ENCODE measurements at places on chromosomes 4 and X.

DNA sequence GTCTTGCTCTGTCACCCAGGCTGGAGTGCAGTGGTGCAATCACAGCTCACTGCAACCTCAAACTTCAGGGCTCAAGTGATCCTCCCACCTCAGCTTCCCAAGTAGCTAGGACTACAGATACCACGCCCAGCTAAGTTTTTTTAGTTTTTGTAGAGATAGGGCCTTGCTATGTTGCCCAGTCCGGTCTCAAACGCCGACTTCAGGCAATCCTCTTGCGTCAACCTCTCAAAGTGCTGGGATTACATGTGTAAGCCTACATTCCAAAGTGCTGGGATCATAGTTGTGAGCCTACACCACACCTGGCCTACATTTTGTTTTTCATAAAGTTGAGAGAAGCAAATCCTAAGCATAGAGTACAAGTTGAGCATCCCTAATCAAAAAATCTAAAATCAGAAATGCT, 42.2 kb downstream of the SMARCA5 start:
- peak; percentile 96 for DNase-seq

- DNase-seq = no peak
These were observed 294.6 kb upstream of the STS start for GRCh38 chrX:6852869-6853268.

DNA sequence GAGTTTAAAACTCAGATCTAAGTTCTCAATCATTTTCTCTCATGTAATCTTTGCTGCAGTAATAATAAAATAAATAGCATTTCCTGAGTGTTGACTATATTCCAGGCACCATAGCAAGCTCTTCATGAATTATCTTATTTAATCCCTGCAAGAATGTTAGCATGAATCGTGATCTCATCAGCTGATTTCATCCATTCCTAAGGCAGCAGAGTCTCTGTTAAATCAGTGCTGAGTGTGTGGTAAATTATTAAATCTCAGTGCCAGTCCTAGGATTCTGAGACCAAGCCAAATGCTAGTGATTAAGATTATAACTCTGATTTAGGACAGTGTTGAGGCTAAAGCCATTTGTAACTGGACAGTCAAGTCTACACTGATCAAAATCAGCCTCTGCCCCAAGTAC, 240.3 kb upstream of the TAPT1 start:
- DNase-seq = no peak

DNA sequence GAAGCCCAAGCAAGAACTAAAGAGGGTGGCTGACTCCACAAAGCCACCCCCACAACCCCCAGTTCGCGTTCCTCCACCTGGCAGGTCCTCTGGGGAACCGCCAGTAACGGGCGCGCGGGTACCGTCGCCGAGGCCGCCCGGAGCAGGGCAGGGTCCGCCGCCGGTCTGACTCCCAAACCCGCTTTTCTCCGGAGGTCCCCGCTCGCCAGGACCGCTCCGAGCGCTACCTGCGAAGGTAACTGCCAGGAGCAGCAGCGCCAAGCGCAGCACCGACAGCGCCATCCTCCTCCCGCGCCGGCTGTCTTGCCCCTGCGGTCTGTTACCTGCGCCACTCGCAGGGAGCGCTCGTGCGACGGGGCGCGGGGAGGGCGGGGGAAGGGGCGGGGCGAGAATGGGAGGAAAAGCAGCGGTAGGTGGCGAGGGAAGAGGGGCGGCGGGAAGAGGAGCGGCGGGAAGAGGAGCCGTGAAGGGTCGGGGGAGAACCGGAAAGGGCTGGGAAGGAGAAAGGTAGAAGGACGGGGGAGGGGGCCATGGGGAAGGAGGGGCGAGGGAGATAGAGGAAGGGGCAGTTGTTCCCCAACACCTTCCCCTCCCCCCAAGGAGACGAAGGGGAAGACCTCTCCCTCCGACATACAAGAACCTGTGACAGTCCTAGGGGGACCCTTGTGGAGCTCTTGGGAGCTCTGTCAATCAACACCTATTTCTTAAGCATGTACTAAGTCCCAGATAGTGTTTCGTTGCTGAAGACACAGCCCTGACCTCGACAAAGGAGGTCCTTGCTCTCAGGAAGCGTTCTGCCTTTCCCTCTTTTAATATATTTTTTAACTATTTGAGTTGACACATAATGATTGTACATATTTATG, at the start of gene SPINK2:
Gene SPINK2 (minus strand): TSS at position 321 of the 863 bp plus-strand sequence. CDS start 39 bp downstream, at position 282.
- peak; percentile 6 for DNase-seq

DNA sequence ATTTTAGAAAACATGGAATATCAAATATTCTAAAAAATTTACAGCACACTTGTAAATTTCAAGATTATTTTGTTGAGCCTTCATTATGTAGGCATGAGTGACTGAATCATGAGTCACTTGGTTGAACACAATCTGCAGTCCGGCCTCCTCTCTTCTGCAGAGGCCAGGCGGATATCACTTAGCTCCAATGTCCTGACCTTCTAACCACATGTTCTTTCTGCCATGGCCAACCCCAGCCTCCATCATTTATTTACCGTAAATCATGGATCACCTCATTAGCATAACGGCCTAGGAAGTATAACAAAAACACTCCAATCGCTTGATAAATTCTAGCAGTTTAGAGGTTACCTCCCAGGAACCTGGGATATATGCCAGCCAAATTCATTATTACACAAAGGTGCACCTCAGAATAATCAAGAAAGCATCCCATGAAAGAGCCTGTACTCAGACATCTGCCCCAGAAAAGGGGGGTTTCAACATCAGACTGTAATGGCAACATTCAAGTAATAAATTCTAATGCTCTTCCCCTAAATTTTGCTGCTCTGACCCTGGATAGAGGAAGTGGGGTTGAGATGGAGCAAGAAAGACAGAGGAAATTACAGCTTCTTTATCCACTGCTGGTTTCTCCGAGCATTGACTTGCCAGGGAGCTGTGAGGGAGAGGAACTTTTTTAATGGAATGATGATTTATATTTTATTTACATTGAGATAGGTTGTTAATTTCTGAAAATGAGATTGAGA, 2153.6 kb upstream of the AGA start:
- no peak for DNase-seq

GRCh38 chr4:139511320-139511719, 44.7 kb downstream of the SETD7 start:
- no peak for DNase-seq

GRCh38 chr4:88618782-88619485, 26.7 kb downstream of the HERC3 start:
- DNase-seq = no peak

DNA sequence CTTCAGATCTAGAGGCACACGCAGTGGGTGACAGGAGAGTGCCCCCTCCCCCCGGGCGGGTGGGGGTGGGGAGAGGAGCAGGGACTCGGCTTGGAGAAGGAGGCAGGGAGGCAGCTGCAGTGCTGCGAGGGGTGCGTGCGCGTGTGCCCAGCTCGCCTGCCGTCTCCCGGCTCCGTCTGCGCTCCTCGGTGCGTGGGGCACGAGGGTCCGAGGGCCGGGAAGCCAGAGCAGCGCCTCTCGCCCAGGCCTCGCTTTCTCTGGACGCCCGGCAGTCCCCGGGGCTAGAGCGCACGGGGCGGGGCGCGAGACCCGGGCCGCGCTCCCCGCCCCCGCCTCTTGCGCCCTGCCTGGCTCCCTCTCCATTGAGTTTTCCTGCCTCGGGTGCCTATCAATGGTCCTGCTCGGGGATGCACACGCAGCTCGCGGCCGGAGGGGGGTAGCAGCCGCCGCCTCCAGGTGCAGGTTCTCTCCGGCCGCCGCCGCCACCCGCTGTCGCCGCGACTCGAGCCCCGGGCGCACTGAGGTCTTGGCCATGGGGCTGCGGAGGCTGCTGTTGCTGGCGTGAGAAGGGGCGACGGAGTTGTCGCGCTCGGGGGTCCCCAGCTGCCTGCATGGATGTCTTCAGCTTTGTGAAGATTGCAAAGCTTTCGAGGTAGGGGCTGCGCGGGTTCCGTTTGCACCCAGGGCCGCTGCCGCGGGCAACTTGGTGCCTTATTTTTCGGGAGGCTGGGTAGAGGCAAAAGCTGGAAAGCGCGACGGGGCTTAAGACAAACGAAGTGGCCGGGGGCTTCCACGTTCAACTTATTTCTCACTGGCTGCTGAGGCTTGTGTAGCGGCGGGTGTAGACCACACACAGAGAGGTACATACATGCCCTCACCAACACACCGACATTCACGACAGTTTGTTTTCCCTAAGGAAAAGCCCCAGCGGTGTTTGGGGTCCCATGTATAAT, at the start of gene FRMPD4:
Gene FRMPD4 (plus strand): TSS at position 113 of the 953 bp plus-strand sequence. CDS start 499 bp downstream, at position 612.
- no peak for DNase-seq

DNA sequence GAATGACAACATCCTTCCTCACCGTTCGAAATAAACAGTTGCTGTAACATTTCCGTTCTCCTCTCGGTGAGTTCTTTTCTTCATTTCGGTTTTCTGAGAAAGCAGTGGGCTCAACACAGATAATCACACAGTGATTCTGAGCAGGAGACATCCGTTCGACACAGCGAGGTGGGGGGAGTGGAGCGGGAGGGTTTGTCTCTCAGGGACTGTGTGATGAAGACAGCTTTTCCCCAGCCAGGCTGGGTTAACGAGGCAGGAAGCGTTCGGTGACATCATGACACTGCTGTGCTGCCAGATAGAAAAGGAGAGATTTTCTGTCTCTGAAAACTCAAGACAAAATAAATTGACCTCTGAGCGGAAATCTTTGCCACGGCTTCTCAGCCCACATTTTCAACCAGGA, 119.3 kb downstream of the CRLF2 start:
- no peak for DNase-seq

- no peak for DNase-seq
These were observed 373.1 kb upstream of the HS3ST1 start for GRCh38 chr4:11801466-11802446.

DNA sequence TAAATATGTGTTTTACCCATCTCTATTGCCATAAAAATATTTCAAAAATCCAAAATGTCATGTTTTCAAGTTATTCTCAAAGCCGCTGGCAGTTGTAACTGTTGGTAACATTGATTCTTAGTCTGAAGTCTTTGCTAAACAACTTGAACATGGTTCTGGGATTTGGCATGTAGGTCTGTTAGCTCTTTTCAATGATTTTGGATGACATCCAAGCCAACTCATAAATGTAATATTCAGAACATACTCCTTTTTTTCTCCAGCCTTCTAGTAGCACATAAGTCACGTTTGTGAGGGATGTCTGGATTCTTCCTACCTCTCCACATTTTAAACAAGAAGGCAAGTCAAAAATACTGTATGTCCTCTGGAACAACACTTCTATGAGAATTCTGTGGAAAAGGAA, 305.3 kb downstream of the PRR32 start:
- DNase-seq = no peak

DNA sequence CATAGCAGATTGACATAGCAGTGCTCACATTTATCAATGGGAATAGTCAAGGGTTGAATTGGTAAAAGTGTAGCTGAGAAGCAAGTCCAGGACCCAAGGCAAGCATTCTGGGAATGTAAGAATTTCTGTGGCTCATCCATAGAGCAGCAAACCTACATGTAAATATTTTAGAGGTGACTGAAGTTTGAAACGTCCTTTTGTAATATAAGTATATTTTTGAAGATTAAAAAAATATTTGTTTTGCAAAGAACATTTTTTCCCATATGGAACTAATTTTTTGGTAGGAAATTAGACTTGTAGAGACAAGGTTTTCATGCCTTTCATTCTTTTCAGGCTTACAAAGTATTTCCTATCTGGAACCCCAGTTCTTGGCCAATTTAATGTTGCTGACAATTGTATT, 104.0 kb downstream of the TEX13A start:
- peak; percentile 40 for DNase-seq

- DNase-seq = no peak
These were observed 10.6 kb downstream of the C4orf54 start for GRCh38 chr4:99647071-99647470.

GRCh38 chrX:100649550-100650356, 5.8 kb downstream of the SRPX2 start:
- peak; percentile 48 for DNase-seq

DNA sequence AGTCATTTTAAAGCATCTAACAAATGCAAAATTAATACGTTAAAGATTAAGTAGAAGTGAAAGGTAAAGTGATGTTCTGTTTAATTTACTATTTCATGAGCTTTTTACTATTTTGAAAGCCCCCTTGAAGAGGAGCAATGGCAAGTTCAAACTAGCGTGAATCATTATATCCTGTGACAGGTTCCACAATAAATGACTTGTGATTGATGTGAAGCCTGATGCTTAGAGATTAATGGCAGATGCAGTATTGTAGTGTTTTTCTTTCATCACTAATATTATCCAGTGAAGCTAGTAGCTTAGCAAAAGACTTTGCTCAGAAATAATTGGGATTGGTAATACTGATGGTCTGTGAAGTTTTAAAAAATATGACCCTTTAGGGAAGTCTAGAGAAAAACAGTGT, 57.3 kb downstream of the STOX2 start:
- no peak for DNase-seq

DNA sequence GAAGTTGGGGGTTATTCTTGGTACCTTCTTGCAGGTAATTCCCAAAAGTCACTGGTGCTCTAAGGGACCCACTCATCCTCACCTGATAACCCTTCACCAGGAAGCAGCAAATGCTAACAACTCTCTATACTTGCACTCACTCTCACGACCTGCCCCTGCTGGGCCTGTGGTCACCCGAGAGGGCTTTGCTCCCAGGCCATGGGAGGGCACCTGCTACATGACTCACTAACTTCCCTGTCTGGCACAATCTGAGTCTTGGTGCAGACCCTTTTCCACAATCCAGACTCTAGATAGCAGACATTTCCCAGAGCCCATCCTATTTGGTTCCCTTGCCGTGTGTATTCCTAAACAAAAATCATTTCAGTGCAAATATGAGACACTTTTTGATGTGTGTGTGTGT, 403.8 kb upstream of the FAT1 start:
- DNase-seq = no peak

GRCh38 chr4:82360298-82361177, 13.3 kb downstream of the HNRNPD start:
- no peak for DNase-seq

- no peak for DNase-seq
These were observed 203.1 kb upstream of the NDST3 start for GRCh38 chr4:117831060-117831683.

DNA sequence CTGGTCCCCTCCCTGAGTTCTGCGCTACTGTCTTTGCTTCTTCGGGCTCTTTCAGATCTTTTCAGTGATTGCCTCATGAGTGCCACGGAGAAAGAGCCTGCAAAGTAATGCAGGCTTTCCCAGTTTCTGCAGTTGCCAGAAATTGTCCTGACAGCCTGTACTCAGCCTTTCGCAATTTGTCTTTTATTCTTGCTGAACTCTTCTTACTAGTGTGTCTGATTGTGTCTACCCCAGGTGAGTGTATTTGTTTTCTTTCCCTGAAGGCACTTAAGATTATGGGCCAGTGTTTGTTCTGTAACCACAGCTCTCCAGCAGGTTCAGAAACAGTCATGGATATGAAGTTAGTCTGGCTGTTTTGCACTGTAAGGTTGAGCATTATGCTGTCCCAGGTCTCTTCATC, 47.1 kb downstream of the FAM193A start:
- DNase-seq = peak; percentile 43

DNA sequence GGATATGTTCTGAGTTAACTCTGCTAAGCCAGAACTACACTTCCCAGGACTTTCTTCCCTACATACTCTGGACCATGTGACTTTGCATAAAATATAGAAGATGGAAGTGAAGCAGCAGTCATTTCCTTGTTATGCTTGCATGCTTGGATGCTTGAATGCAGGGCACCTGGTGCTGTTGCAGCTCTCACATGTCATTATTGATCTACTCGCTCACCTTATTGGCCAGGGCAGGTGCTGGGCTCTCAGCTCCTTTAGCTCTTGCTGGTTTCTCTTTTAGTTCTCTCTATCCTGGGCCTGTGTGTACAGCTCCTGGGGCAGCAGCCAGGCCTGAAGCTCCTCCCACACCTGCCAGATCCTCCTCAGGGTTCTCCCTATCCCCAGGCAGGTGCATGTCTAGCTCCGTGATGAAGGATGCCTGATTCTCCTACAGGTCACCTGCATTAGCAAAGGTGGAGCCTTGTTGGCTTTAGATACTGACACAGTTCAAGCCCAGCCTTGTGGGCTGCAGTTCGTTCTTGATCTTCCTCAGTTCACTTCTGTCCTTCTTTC, 53.3 kb downstream of the MED28 start:
- no peak for DNase-seq

- DNase-seq = peak; percentile 57
These were observed 43.7 kb downstream of the OTOP1 start for GRCh38 chr4:4182835-4183568.
